NCI-H146 (cell line): ENCODE measurements at places on chromosomes 2 and 18.

DNA sequence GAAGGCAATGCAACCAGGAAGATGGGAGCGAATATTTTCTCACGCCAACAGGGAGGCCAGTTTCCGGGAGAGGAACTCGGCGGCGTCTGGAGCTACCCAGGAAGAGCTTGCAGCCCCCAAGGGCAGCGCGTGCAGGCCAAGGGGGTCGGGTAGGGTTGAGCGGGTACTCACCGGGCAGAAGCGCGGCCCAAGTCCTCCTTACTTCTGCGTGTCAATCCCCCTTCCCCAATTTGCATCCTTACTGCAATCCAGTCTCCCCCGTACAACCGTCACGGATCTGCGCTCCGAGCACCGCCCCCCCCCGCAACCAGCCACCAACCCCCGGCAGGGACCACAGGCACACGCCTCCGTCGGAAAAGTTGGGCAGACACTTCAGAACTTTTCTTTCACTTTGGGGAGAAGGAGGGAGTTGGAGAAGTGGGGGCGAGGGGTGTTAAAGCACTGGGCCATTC, 1.3 kb downstream of the ATP8B1 start:
- peak; percentile 70 for DNase-seq

DNA sequence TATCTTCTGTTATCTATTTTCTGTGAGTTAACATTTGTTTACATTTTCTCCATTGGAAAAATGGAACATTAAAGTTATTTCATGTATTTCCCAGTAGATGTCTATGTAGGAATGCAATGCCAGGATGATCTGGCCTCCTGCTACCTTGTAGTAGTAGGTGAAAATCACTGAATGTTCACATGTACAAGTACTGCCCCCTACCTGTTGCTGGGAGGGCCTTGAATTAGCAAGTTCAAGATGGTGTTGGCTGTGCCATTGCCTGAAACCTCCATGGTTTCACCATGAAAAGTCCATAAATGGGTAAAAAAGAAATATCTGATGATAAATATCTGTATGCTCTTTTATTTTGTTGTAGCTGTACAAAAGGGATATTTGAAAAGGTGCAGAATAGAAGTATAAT, 30.7 kb downstream of the XRCC5 start:
- no peak for DNase-seq

GRCh38 chr18:69444221-69444620, 43.5 kb downstream of the DOK6 start:
- DNase-seq = no peak

- DNase-seq = no peak
These were observed 567.3 kb upstream of the ZNF804A start for GRCh38 chr2:184030989-184031388.

GRCh38 chr2:233062451-233062850, 2.3 kb downstream of the INPP5D start:
- no peak for DNase-seq
